ENCODE measurements at places on chromosomes 1 and 21. TPM values are rescaled to one million over a fixed set of nuclear protein-coding genes. Genes with fewer than 3 reads are reported as not detected.

Gene HLX
- 7.2 TPM for total RNA-seq

Gene IFNGR2
- total RNA-seq: 75.2 TPM

Gene CRYAA
- total RNA-seq: not detected

Gene SUSD4
- total RNA-seq: 2.2 TPM

Gene PYHIN1
- total RNA-seq: not detected

Gene IFI44
- 536 TPM for total RNA-seq

Gene OLFML3
- 5.2 TPM for total RNA-seq

Gene NBPF4
- not detected for total RNA-seq

Gene PLEKHN1
- 4.5 TPM for total RNA-seq

Gene FNDC10
- 1.1 TPM for total RNA-seq

Gene SPRR4
- total RNA-seq: not detected

Gene RRAGC
- 31.7 TPM for total RNA-seq

Gene THEM5
- total RNA-seq: not detected

Gene GBP6
- total RNA-seq: 0.22 TPM

Gene TNFRSF1B
- total RNA-seq: 1.5 TPM

Gene LRRC71
- total RNA-seq: not detected

Gene PCP4
- total RNA-seq: not detected
